ENCODE measurements at places on chromosomes 5 and 9.

GRCh38 chr5:90968319-90968718 lies 409.7 kb downstream of the ADGRV1 start:
- DNase-seq = no peak

DNA sequence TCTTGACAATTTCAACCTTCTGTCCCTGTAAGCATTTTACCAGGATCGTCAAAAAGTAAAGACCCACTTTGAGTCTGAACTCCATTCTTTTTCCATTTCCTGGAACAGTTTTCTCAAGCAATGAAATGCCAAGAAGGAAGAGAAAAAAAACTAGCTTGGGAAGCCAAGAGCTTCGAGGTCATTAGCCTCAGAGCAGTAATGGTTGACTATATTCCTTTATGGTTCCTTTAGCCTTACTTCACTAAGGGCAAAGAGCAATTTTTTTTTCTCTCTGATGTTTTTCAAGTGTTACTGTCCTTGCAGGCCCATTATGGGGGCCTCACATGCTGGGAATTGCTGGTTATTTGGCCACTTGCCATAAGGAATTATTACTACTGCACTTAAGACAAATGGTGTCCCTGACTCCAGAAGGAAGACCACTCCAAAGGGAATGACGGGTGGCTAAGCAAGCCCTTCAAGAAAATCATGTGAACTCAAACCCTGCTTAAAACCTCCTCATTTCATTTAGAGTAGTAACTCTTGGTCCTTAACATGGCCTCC lies 37.1 kb downstream of the BNC2 start:
- no peak for DNase-seq

DNA sequence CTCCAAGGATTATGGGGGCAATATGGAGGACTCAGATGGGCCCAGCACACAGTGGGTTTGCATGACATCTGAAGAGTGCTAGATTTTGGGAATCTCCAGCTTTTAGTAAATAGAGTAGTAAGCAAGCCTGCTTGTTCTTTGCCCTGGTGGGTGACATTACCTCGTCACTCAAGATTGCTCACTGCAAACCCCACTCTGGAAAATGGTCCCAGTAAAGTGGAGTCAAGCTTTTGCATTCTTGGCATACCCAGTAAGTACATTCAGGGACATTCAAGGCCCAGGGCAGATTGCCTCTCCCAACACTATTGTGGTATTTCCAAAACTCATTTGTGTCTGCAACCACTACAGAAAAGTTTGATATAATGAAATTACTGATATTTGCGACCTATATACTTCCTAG lies 118.5 kb downstream of the INVS start:
- no peak for DNase-seq

GRCh38 chr9:93059011-93059714 lies 662 bp downstream of the SUSD3 start:
- no peak for DNase-seq

DNA sequence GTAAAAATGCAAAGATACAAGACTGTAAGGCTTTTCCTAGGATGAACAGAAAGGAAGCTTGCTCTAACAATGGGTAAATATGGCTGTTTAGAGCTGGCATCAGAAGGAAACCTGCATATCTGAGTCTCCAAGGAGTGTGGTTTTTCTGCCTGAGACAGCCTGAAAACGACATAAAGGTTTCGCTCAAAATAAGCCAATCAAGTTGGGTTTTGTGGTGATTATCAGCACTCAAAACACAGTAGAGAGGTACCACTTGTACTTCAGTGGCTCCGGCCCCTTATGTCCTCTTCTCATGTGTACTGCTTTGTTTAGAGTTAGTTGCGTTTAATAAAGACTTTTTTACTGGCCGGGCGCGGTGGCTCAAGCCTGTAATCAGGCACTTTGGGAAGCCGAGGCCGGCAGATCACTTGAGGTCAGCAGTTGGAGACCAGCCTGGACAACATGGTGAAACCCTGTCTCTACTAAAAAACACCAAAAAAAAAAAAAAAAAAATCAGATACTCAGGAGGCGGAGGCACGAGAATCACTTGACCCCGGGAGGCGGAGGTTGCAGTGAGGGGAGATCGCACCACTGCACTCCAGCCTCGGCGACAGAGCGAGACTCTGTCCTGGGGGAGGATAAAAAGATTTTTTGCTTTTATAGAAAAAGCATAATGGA lies 39.4 kb downstream of the KLF9 start:
- no peak for DNase-seq

- DNase-seq = no peak
These were observed 297.3 kb upstream of the PANK3 start for GRCh38 chr5:168876419-168876818.

- no peak for DNase-seq
These were observed 34.9 kb downstream of the SYK start for GRCh38 chr9:90836411-90837080.

GRCh38 chr9:137492464-137493363 lies 33.6 kb upstream of the NSMF start:
- DNase-seq = no peak

DNA sequence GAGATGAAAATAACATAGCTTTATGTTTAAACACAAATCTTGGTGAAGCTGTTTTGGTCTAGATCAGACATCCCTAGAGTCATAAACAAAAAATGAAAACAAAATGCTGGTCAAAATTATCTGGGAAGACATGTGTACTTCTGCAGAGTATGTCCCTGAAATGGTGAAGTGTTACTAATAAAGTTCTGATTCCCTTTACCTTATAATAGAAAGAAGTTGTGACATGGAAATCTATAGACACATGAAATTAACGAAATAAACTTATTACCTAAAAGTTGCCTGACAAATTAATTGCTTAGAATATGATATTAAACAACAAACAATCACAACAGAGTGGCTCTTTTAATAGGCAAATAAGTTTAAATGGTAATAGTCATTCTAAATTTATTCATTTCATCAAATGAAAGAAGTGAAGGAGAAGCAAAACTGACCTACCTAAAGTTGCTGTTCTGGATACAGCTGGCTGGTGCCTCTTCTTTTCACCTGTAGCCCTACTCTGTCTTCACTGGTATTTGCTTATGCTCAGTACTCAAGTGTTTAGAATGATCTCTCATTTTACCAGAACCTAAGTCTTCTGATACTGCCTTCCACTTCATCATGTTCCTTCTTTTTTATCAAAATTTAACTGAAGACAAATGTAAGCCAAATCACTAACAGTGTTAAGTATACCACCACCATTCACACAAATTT lies 38.8 kb downstream of the FNIP1 start:
- DNase-seq = no peak

DNA sequence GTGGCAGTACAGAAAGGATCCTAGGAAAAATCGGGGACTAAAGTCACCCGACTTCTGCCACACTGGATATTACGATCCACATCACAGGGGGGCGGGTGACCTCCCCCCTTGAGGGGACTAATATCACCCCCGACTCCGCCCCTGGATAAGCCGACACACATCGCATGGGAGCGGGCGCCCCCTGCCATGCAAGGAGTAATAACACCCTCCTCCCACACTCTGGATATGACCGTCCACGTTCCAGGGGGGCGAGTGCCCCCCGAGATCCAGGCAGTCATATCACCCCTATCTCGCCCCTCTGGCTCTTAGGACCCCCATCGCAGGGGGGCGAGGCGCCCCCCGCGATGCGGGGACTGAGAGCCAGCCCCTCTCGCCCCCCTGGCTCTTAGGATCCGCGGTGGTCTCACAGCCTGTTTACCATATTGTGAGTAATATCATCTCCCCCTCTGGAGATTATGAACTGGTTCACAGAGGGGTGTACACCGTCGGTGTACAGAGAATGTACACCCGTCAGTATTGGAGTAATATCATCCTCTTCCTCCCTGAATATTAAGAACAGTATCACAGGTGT lies 423.0 kb downstream of the DIRAS2 start:
- DNase-seq = peak; percentile 8

- no peak for DNase-seq
These were observed 84.6 kb upstream of the PPP1R26 start for GRCh38 chr9:135394699-135395645.

DNA sequence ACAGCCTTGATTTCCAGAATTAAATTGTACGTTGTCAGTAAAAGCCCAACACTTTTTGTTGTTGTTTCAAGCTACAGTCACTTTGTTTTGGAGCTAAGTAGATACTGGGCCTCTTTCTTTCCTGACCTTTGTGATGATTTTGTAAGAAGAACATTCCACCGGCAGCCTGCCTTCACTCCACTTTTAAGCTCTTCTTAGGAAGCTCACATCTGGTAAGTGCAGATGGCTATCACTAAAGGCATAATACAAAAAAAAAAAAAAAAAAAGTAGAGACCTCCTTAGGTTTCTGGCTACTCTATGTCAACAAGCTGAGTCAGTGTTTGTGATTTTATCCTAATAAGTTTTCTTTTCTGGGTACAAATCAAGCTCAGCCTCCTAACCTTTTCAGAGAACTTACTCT lies 1922.1 kb upstream of the WWC1 start:
- no peak for DNase-seq

DNA sequence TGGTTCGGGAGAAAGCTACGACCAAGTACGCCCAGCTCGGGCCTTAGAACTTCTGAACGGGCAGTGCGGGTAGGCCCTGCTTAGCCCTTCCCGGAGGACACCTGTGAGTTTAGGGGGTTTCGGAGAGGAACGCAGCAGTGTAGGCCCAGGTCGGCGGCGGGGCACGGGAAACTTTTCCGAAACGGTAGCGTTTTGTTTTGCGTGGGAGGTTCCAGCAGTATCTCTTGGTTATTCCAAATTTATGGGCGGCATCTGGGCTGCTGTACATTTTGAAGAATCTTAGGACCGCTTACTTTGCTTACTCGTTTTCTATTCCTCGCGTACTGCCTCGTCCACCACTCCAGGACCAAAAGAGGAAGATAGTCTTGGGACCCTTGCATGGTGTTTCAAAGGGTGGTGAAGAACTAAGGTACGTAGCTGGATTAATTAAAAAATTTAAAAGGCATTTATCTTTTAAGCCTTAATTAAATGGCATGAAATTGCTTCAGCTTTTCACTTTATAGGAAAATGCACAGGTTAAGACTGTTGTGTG lies 492 bp downstream of the TENT2 start:
- DNase-seq = no peak

DNA sequence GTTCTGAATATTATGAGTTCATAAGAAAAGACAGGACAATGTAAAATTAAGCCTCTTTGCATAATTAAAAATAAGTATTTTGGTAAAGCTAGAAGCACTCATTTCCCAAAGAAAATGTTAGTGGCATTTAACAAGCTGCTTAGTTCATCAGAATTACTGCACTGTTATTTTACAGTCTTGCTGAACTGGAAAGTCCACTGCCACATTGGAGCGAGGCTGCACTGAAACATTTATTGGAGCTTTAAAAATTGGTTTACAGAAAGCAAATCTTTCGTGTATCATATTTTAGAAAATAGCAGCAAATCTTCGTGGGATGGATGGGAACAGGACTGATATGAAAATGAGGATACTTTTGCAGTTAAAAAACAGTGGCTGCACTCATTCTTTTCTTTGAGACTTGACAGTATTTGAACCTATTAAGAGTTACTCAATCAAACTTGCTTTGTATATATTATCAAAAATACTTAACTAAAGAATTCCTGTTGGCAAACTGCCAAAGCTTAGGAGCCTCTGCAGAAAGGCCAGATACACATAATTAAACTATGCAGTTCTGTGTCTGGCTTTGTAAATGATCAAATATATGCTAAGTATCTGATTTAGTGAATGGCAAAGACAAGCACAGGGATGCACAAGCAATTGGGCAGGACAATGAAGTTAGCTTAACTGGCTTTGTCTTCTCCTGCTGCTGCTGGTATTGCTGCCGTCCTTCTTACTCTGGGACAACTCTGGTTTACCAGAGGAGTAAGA lies 16.5 kb upstream of the FBXL7 start:
- DNase-seq = no peak

DNA sequence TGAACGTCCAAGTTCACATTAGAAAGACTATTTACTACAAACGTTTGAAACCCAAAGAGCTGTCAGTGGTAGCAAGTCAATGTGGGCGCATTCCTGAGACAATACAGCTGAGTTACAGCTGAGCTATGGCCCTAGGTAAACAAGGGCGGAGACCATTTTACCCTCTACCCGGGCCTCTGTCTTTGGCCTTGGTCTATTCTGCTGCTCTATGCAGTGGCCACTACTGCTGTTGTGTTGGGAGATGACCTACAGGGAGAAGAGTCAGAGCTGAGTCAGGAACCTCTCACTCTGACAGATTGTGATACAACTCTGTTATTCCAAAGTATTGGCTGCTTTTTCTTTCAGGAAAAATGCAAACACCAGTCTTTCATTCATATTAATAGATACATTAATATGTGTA lies 700.6 kb downstream of the SEMA5A start:
- no peak for DNase-seq

- peak; percentile 1 for DNase-seq
These were observed 605 bp downstream of the CHSY3 start for GRCh38 chr5:129904667-129905472.

DNA sequence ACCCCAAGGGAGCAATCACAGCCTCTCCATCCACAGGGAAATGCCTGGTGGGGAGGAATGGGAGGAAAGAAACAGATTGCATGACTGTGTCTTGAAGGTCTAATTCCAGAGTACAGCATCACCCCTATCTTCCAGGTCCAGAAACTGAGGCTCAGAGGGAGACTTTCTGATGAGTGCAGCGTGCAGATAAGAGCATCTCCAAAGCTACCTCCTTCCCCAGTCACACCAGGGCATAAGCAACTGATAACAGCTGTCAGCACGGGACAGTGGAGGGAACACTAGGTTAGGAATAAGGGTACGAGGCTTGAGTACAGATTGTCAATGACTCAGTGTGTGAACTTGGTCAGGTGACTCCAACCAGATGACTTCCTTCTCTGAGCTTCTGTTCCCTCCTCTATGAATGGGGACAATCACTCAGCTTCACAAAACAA lies 126.9 kb downstream of the KCNIP1 start:
- no peak for DNase-seq

DNA sequence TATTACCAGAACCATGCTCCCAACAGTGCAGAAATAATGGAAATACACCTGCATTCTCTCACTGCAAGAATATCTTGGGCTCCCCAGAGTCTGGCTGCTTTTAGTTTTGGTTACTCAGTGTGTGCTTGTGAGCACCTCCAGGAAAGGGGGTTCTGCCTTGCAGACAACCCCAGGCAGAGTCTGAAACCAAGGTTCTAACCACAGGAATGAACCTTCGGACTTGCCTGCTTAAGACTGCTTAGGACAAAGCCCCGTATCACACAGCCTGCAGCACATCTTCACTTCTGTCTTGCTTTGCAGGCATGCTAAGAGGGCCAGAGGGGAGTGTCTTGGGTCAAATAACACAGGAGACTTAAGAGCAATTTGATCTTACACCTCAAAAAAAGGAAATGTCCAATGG lies 94.8 kb upstream of the SPATA31C2 start:
- no peak for DNase-seq
